NCI-H2081 treated with DMSO at 0.1 percent for 48 hours (cell line): ENCODE measurements at places on chromosomes 16 and 17.

GRCh38 chr16:89277641-89278341, 60.3 kb downstream of the ZNF778 start:
- DNase-seq, result no peak

DNA sequence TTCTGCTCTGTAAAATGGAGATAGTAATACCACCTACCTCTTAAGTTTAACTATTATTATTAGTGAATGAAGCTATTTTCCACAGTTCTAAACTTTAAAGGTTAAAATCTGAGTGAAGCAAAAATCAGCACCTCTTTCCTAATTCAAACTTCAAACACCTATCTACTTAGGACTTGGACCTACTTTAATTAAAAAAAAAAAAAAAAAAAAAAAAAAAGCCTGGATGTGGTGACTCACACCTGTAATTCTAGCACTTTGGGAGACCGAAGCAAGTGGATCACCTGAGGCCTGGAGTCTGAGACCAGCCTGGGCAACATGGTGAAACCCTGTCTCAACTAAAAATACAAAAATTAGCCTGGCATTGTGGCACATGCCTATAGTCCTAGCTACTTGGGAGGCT, 5.0 kb upstream of the KANSL1 start:
- no peak for DNase-seq

- no peak for DNase-seq
Measured at GRCh38 chr17:72717676-72718075, 374.8 kb downstream of the SLC39A11 start.

DNA sequence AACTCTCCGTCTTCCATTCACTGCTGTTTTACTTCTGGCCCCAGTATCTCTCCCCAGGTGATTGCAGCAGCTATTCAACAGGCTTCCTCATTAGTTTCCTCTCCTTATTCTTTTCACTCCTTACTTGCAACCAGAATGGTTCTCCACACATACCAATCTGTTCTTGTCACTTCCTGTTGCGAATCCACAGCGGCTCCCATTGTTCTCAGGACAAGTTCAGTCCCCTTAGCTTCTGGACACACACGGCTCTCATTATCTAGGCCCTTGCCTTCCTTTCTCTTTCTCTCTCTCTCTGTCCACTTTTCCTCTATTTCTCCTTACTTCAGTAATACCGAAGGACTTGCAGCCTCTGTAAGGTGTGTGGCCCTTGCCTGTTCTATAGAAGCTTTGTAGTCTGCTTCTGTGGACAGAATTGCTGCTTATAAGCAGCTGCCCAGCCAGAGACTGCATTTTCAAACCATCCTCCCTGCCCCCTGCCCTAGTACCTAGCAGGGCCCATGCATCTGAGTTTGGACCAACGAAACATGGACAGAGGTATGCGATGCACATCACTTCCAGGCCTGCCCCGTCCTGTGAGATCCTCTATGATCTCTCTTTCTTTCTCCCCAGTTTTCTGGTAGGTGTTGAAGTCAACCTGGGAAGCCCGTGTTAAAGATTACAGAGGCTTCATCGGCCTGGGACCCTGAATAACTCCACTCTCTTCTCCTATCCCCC, 45.7 kb downstream of the VAT1L start:
- no peak for DNase-seq
